Fibroblast of mammary gland (primary cell): ENCODE measurements at places on chromosomes 11 and 22.

DNA sequence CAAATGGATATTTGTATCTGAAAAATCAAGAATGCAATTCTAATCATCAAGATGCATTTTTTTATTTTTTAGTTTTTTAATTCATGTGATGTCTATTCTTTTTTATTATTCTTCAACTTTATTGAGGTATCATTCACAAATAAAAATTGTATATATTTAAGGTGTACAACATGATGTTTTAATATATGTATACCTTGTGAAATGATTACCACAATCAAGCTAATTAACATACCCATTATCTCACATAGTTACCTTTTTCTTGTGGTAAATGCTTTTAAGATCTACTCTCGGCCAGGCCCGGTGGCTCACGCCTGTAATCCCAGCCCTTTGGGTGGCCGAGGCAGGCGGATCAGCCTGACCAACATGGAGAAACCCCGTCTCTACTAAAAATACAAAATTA lies 3.7 kb downstream of the HBB start:
- no peak for DNase-seq

GRCh38 chr22:37511395-37512104 lies 7.7 kb downstream of the CARD10 start:
- no peak for DNase-seq

DNA sequence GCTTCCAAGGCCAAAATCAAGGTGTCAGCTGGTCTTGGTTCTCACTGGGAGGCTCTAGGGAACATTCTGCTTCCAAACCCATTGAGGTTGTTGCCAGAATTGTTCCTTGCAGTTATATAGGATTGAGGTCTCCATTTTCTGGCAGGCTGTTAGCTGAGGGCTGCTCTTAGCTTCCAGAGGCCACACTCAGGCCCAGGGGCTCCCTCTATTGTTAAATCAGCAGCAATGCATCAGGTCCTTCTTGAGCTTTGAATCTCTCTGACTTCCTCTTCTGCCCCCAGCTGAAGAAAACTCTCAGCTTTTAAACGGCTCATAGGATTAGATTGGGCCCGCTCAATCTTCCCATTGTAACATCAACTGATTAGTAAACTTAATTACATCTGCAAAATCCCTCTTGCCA lies 39.3 kb upstream of the BSX start:
- DNase-seq: peak; percentile 59

DNA sequence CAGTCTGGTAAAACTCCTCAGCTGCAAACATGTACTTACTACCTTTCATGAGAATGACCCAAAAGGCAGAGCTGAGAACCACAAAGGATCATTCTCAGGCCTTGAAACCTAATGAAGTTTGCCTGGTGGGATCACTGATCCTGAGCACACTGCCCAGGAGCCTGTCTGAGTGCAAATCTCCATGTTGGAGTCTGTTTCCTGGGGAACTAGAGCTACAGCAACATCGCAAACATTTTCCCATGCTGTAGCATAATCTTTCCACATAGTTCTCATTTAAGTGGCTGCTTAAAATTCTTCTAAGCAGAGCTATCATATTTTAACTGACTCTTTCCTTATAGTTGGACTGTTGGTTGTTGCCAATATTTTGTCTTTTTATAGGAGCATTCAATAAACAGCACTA lies 58.5 kb downstream of the GUCY1A2 start:
- DNase-seq: no peak

DNA sequence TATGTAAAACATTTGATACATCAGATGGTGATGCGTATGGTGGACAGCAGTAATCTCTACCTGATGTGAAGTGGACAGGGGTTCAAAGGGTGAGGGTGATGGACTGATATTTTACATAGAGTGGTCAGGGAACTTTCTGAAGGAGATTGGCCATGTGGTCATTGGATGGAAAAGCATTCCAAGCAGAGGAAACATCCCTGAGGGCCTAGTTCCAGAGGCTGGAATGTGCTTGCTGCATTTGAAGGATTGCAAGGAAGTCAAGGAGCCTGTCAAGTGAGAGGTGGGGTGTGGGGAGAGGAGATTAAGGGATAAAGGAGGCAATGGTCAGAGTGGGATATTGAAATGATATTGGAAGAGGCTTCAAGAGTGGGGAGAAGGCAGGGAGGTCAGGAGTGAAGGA lies 151.9 kb upstream of the NTM start:
- DNase-seq: no peak

DNA sequence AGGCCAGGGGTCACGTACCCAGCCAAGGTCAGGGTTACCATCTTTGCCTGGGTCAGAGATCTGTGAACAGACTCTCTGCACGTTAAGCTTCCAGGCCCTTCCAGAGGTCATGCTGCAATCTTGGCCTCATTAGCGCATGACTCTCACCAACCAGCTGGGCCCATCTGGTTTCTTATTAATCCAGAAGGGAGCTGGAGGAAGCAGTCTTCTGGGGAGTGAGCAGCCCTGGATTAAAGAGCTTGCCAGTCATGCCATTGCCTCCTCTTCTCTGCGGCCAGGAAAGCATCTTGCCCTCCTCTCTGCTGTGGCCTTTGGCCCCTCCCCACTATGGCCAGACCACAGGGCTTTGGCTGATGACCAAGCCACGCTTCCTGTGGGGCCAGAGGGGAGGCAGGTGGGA lies 57.4 kb downstream of the CHST1 start:
- DNase-seq: peak; percentile 4

DNA sequence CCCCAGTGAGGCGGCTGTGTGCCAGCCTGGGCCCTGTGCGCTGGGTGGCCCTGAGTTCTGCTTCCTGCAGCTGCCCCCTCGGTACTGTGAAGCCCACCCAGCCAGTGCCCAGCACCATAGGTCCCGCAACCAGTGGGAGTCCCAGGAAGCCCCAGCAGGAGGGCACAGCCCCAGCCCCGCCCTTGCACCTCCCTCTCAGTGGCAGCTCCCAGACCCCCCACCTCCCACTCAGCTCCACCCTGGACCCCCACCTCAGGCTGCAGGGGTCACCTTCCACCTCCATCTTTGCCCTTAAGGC lies 30.9 kb downstream of the MOB2 start:
- DNase-seq: no peak

GRCh38 chr22:44396727-44397722 lies 84.3 kb upstream of the SHISAL1 start:
- DNase-seq: no peak

DNA sequence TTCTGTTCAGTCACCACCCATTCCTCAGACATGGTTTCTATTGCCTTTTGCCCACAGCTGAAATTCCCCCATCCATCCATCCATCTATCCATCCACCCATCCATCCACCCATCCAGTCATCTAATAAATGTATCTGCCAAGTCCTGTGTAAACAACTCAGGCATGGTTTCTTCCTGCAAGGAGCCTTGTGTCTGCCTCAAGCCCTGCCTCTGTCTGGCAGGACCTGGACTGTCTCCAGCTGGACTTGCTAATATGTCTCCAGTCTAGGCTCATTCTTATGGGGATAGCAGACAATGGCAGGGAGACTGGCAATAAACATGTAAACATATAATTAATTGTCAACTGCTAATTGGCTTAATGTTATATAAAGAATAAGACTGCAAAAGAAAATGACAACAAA lies 64.7 kb upstream of the AMPD3 start:
- peak; percentile 30 for DNase-seq

DNA sequence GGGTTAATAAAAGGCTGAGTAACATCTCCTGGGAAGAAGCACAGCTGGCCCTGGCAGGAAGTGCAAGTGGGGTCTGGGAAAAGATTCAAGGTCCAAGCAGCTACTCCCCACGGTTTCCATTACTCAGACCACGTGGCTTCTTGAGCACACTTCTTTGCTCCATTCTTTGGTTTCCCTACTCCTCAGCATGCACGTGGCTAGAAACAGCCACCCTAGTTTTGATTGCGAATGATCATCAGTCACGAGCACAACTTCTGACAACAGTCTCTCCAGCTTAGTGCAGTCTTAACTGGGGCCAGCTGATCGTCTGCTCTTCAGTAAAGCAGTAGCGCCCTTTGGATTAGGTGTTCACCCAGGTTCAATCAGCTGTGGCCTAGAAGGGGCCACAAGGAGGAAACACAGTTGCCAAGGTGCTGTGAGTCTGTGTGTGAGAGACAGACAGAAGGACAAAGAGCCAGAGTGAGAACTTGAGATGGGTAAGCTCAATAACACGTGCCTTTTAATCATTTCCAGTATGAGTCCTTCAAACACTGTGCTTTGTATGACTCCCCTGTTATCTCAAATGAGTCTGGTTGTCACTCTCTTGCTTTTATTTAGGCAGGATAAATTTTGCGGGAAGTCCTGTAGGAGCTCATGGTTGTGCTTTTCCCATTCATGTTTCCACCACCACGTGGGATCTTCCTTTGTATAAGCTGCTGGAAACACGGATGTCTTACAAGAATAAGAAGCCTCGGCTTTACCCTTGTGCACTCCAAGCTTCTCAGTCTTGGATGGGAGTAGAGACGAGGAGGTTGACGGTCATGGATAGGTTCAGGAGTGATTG lies 901 bp upstream of the PARVA start:
- DNase-seq: peak; percentile 93

DNA sequence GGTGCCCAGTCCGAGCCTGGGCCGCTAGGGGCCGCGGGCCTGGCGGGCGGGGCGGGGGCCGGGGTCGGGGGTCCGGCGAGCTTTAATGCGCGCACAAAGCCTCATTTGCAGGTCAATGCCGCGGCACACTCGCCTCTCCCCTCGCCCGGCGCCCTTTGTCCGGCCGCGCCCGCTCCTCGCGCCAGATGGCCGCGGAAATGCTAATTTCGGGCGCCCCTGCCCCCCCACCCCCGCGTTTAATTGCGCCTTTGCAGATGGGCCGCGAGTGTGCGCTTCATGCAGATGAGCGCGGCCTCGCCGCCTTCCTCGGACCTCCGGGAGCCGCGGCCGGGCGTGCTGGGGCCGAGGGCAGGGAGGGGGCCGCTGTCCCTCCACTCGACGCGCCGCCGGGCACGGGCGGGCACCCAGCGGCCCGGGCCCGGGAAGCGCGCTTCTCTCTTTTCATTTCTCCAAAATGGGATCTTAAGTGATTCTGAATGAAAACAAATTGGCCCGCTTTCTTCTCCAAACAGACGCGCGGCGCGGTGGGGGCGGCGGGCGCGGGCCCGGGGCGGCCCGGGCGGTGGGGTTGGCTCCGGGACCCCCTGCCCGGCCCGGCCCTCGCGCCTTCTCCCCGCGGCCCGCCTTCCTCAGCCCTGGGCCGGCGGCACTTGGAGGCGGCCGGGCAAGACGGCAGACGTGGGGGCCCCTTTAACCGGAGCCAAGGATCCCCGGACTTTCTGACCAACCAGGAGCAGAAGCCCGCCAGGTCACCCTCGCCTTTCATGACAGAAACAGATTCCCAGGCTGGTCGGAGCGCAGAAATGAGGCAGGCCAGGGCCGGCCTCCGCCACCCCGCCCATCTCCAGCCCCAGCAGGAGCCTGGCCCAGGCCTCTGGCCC lies 22.9 kb downstream of the CDKN1C start:
- DNase-seq: no peak

DNA sequence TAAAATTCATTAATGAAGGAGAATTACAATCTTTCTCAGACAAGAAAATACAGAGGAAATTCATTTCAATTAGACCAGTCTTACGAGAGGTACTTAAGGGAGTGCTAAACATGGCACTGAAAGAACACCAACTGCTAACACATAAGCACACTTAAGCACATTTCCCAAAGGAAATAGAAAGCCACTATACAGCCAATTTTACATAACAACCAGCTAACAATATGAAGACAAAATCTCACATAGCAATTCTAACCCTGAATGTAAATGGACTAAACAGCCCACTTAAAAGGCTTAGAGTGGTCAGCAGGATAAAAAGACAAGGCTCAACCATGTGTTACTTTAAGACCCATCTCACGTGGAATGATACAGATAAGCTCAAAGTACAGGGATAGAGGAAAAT lies 339.5 kb upstream of the LUZP2 start:
- DNase-seq: no peak

DNA sequence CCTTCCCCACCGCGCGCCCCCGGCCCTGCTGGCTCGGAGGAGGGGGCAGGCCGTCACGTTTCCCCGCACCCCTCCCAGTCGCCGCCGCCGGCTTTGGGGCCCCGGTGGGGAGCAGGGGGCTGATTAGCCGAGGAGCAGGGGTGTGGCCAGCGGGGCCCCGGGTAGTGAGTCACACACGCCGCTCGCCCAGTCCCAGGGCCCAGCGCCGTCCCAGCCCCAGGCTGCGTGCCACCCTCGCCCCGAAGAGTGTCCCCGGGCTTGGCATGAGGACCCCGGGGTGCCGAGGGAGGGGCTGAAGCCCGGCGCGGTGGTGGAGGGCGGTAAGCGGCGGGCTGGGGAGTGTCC lies 34.4 kb downstream of the PRDM11 start:
- peak; percentile 13 for DNase-seq

DNA sequence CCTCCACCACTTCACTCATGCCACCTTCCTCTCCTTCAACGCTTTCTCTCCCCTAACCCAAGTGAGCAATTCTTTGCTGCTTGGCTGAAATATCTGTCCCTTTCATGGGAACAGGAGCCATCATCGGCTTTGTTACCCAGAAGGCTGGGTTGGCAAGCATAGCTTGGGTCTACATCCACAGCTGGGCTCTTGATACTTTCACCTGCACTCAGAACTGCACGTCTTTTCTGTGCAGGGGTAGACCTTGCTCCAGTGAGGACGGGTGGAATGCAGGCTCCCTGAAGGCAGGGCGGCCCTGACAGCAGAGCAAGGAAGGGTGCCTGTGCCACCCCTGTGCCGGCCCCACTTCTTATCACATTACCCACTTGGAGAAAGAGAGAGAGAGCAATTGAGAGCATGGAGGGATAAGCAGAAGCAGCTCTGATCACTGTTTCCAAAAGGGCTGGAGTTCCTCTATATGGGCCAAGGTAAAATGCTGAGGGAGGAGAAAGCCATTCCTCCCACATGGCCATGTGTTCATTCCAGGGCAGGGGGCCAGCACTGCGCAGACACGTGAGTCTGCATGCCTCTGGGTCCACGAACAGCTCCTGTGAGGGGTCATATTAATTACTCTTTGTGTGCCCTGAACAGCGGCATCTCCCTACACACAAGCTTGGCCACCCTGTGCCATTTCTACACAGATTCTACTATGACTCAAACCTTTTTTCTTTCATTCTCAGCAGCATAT lies 181.8 kb downstream of the BUD13 start:
- no peak for DNase-seq

DNA sequence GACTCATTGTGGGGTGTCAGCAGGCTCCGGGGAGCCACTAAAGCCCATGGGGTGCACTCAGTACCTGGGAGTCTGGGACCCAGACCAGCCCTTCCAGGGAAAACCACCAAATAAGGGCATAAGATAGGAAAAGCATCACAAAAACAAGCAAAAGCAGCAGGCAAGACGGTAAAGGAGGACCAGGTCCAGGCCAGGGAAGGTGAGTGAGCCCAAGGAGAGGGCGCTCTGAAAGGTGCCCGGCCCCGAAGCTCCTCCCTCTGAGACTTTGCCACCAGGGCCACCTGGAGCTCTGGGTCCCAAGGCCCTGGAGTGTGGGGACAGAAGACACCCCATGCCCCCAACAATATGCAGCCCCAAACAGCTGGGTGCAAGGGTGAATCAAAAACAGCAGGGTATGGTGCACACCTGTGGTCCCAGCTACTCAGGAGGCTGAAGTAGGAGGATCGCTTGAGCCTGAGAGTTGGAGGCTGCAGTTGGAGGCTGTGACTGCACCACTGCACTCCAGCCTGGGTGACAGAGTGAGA lies 5.2 kb upstream of the IL17REL start:
- DNase-seq: no peak
